H4 (cell line): ENCODE measurements at places on chromosomes 5 and 9. TPM values are rescaled to one million over a fixed set of nuclear protein-coding genes. Genes with fewer than 3 reads are reported as not detected.

The STPG3 gene
- total RNA-seq, result not detected in 2 replicates

The SAXO1 gene
- total RNA-seq, result under 0.01 TPM in 1 of 2 replicates, not detected in the other

The SLC4A9 gene
- total RNA-seq, result not detected in 2 replicates

The MATR3 gene
- total RNA-seq, result 241 and 248 TPM in 2 replicates

The PCDHA9 gene
- total RNA-seq, result 0.08 TPM in 1 of 2 replicates, not detected in the other

The CCDC107 gene
- total RNA-seq, result 6.3 and 7.9 TPM in 2 replicates

The LRRC19 gene
- total RNA-seq, result not detected in 2 replicates

The ITGA2 gene
- 23.4 and 29.0 TPM in 2 replicates for total RNA-seq

The ANKRD20A1 gene
- total RNA-seq, result 0.10 and 0.97 TPM in 2 replicates

The SLC34A1 gene
- not detected in 2 replicates for total RNA-seq

The CAMK2A gene
- 0.02 TPM in 1 of 2 replicates, not detected in the other for total RNA-seq

The SAPCD2 gene
- total RNA-seq, result 5.9 and 12.4 TPM in 2 replicates

The PKD2L2 gene
- not detected in 2 replicates for total RNA-seq

The PDE6A gene
- total RNA-seq, result 0.02 TPM in 1 of 2 replicates, not detected in the other

The CKMT2 gene
- total RNA-seq, result 0.48 TPM in 1 of 2 replicates, not detected in the other

The AQP7 gene
- 0.97 TPM in 1 of 2 replicates, not detected in the other for total RNA-seq

The FSTL4 gene
- 0.14 and 0.47 TPM in 2 replicates for total RNA-seq

The GMCL2 gene
- total RNA-seq, result not detected in 2 replicates

The OR13C2 gene
- not detected in 2 replicates for total RNA-seq

The ZFP2 gene
- total RNA-seq, result not detected in 2 replicates

The KIF4B gene
- total RNA-seq, result 0.02 TPM in 1 of 2 replicates, not detected in the other

The HMCN2 gene
- total RNA-seq, result 0.10 TPM in 1 of 2 replicates, not detected in the other

The TMEM215 gene
- total RNA-seq, result 0.08 TPM in 1 of 2 replicates, not detected in the other

The CCDC69 gene
- total RNA-seq, result 4.9 and 7.2 TPM in 2 replicates

The FAT2 gene
- total RNA-seq, result 0.06 and 0.10 TPM in 2 replicates

The PDCD1LG2 gene
- total RNA-seq, result 1.9 TPM in 1 of 2 replicates, not detected in the other

The ORM2 gene
- total RNA-seq, result 0.19 TPM in 1 of 2 replicates, not detected in the other

The ANKRD18A gene
- 0.47 and 0.62 TPM in 2 replicates for total RNA-seq

The RAPGEF6 gene
- 9.8 and 11.0 TPM in 2 replicates for total RNA-seq

The GRIN3A gene
- total RNA-seq, result 0.04 TPM in 1 of 2 replicates, not detected in the other
